ENCODE measurements at places on chromosomes 3 and 15. TPM values are rescaled to one million over a fixed set of nuclear protein-coding genes. Genes with fewer than 3 reads are reported as not detected.

Gene FBXO40
- 0.03 TPM for polyA plus RNA-seq

Gene TMEM207
- 13.4 TPM for polyA plus RNA-seq

Gene IL5RA
- polyA plus RNA-seq, result 0.38 TPM

Gene PEX11A
- polyA plus RNA-seq, result 18.9 TPM

Gene HTR3E
- polyA plus RNA-seq, result not detected

Gene GOLGA8G
- 0.14 TPM for polyA plus RNA-seq

Gene SCN11A
- 0.93 TPM for polyA plus RNA-seq

Gene COL6A5
- 0.16 TPM for polyA plus RNA-seq

Gene SPINT1
- 70.8 TPM for polyA plus RNA-seq

Gene GABRA5
- 0.27 TPM for polyA plus RNA-seq

Gene AMIGO3
- 1.5 TPM for polyA plus RNA-seq

Gene ROBO2
- 156 TPM for polyA plus RNA-seq

Gene CPN2
- polyA plus RNA-seq, result 0.16 TPM

Gene CNTN3
- 8.4 TPM for polyA plus RNA-seq

Gene ADIPOQ
- polyA plus RNA-seq, result not detected

Gene KNG1
- 157 TPM for polyA plus RNA-seq

Gene SPSB4
- polyA plus RNA-seq, result 9.7 TPM

Gene FANCD2OS
- polyA plus RNA-seq, result not detected

Gene HCN4
- 0.15 TPM for polyA plus RNA-seq

Gene ATP13A5
- polyA plus RNA-seq, result not detected

Gene LRIG1
- 26.2 TPM for polyA plus RNA-seq

Gene NR2F2
- 379 TPM for polyA plus RNA-seq

Gene C2CD4B
- polyA plus RNA-seq, result 0.59 TPM

Gene FAM227B
- 18.8 TPM for polyA plus RNA-seq

Gene CCR8
- polyA plus RNA-seq, result not detected

Gene CFAP91
- 5.1 TPM for polyA plus RNA-seq

Gene JMJD7
- polyA plus RNA-seq, result 12.4 TPM

Gene SPATA12
- 0.15 TPM for polyA plus RNA-seq

Gene TMCO5A
- polyA plus RNA-seq, result not detected
